Muscle of leg (tissue), 16 donors: ENCODE measurements at places on chromosomes 16 and 17. TPM values are rescaled to one million over a fixed set of nuclear protein-coding genes. Genes with fewer than 3 reads are reported as not detected.

ZG16B gene
- 0.49 TPM for total RNA-seq

GP1BA gene
- total RNA-seq = 0.04 TPM

GSG1L2 gene
- not detected for total RNA-seq

ZNF668 gene
- 4.3 TPM for total RNA-seq

PRAC1 gene
- not detected for total RNA-seq

VEZF1 gene
- 39.9 TPM for total RNA-seq

HAS3 gene
- 0.58 TPM for total RNA-seq

FA2H gene
- 0.09 TPM for total RNA-seq

NEK8 gene
- total RNA-seq = 1.9 TPM
